IMR-90 (cell line): ENCODE measurements at places on chromosomes 5 and 9. TPM values are rescaled to one million over a fixed set of nuclear protein-coding genes. Genes with fewer than 3 reads are reported as not detected.

DNA sequence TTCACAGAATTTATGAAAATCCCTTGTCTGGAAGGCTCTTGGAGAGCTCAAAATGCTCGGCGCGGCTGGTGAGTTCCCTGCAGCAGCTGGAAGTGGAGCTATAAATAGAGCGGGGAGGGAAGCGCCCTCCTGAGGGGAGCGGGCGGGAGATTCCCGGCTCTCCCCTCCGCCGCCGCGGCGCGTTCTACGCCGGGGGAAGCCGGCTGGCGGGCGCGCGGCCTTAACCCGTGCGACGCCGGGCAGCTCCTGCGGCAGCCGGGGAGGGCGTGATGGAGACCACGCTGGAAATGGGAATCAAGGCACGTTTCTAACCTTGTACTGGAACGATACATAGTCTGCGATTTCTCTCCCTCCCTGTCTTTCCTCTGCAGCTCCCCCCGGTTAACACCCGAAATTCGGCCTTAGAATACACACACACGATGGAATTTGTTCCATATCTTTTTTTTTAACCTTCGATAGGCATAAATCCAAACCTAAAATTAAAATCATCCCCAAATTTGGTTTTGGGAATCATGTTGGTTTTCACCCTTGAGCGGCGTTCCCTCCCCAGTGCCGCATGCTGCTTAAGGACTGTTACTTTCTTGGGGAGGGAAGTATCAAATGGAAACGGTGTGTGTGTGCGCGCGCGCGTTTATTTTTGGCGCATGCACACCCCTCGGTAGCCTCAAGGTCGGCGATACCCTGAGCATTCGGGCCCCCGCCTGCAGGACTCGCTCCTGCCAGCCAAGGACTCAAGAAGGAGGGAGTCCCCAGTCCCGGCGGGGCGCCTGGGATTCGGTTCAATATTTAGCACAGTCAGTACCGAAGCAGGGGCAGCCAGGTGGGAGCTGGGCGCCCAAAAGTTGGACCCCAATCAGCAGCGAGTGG lies 306.3 kb upstream of the KCNN2 start:
- DNase-seq: peak; percentile 64

DNA sequence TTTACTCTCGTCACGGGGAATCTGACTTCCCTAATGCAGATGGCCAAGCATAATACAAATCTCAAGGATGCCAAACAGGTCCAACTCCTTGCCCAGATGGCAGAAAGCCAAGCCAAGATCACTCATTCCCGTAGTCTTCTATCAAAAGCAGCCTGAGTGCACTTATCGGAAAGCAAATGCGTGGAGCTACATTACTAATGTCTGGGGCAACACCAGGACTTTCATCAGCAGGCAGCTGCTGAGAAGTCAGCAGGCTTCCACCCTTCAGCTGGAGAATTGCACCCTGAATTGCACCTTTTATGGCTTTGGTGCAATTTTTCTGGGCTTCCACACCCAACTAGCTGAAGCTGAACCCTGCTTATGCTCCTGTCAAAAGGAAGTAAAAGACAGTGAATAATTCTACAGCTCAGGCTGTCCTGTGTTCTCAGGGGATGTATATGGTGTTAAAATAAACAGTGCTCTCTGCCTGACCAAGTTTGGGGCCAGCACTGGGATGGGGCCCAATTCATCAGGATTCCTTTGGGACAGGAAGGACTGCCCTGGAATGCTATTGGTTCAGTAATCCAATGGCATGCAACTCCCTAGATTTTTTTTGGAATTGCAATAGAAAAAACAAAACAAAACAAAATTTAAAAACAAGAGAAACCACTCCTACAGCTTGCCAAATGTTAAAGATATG lies 92.6 kb downstream of the DPYSL3 start:
- peak; percentile 77 for DNase-seq

DNA sequence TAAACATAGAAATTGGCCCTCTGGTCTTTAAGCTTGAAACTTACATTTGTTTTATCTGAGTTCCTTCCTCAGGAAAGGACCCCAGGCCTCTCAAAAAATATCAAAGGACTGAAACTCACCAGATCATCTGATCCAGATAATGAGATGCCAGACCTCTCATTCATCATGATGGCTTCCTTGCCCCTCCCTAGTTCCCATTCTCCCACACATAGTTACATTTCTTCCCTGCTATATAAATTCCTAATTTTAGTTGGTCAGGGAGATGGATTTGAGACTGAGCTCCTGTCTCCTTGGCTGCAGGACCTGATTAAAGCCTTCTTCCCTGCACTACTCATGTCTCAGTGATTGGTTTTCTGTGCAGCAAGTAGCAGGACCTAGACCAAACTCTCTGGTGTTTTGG lies 119.4 kb upstream of the SPIN1 start:
- DNase-seq: no peak

GRCh38 chr9:70257991-70258691 lies 637 bp upstream of the SMC5 start:
- peak; percentile 48 for DNase-seq

DNA sequence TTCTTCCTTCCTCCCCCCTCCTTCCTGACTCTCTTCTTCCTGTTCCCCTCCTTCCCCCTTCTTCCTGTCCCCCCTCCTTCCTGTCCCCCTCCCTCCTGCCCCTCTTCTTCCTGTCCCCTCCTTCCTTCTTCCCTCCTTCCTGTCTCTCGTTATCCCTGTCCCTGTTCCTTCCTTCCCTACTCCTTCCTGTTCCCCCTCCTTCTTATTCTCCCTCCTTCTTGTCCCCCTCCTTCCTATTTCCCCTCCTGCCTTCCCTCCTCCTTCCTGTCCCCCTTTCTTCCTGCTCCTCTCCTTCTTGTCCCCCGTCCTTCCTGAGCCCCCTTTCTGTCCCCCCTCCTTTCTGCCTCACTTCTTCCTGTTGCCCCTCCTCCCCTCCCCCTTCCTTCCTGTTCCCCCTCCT lies 70.6 kb downstream of the COL5A1 start:
- DNase-seq: no peak

- no peak for DNase-seq
Observed at GRCh38 chr5:113161806-113162205, 185.2 kb downstream of the DCP2 start.

Gene SLC6A19
- total RNA-seq: not detected in 2 replicates
